Activated CD4-positive, alpha-beta T cell treated with anti-CD3 and anti-CD28 coated beads, Interleukin-2, amount 10 ng/mL, durations not matched to agents 24 days and 14 days (primary cell): ENCODE measurements at places on chromosomes 7 and 10. TPM values are rescaled to one million over a fixed set of nuclear protein-coding genes. Genes with fewer than 3 reads are reported as not detected.

DNA sequence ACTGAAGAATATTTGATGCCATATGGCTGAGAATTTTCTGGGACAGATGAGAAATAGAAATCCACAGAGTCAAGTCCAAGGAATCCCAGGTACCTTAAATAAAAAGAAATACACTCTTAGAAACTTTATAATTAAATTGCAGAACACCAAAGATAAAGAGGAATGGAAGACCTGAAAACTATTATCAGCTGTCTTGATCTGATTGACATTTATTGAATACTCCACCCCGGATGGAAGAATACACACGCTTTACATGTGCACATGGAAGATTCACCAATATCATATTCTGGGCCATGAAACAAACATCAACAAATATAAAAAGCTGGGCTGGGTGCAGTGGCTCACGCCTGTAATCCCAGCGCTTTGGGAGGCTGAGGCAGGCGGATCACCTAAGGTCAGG lies 81.6 kb downstream of the EXOC6 start:
- no peaks in the 10 kb centered on the region for H3K27me3 ChIP-seq
- peaks cover 7% of the 10 kb centered on the region for H3K36me3 ChIP-seq
- no peak for DNase-seq

GRCh38 chr10:73113551-73113950 lies 3.3 kb downstream of the NUDT13 start:
- H3K27me3 ChIP-seq = no peaks in the 10 kb centered on the region
- H3K4me3 ChIP-seq = no peak overlapping the region
- H3K27ac ChIP-seq = no peak overlapping the region
- peaks cover 28% of the 10 kb centered on the region for H3K36me3 ChIP-seq

DNA sequence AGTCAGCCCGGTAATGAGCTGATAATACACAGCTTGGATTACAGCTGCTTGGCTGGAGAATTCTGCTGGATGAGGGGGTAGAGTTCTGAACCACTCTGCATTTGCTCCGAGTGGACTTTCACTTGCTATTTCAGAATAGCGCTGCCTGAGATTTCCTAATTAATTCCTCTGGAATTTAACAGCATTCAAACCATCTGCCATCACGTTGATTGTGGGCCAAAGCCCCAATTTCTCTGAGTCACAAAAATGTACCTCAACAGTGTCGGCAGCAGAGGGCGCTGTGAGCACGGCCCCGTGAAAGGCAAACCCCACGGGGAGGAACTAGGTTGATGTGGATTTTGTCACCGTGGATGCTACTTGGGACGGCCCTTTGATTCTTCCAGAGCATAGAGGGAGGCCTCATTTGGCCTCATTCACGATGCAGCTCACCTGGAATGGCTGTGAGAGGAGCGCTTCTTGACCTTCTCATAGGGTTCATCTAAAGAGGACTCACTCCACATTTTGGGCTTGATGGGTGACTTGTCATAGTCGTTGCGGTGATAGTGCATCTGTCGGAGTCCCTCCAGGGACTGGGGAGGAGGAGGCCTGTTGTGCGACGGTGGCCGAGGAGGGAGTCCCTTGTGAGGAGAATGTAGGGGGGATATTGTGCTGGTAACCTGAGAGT lies 73.3 kb downstream of the PRPF18 start:
- H3K27me3 ChIP-seq = no peaks in the 10 kb centered on the region
- no peak overlapping the region for H3K4me3 ChIP-seq
- no peak overlapping the region for H3K27ac ChIP-seq

DNA sequence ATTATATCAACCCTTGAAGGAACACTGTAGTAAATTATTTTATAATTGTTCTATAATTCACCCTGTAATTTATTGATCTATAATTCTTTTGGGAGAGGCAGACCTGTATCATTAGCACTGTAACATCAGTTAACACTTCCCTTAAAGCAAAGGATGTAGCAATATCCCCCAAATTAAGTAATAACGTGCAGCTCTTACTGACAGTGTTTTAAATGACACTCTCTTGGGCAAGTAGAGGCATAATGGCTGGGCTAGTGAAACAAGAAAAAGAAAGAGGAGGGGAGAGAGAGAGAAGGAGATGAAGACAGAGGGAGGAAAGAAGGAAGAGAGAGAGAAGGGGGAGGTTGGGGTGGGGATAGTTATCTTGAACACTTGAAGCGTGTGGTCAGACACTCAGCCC lies 161.0 kb upstream of the RNF32 start:
- no peaks in the 10 kb centered on the region for H3K4me1 ChIP-seq
- H3K27me3 ChIP-seq = peaks cover 10% of the 10 kb centered on the region
- no peak overlapping the region for H3K4me3 ChIP-seq
- H3K27ac ChIP-seq = no peak overlapping the region

SYPL1 gene
- 26.6 and 27.2 TPM in 2 replicates for total RNA-seq
